ENCODE measurements at places on chromosomes 2 and 18.
A peak's percentile ranks its signal among the peaks of the same experiment; 100 is the strongest.

DNA sequence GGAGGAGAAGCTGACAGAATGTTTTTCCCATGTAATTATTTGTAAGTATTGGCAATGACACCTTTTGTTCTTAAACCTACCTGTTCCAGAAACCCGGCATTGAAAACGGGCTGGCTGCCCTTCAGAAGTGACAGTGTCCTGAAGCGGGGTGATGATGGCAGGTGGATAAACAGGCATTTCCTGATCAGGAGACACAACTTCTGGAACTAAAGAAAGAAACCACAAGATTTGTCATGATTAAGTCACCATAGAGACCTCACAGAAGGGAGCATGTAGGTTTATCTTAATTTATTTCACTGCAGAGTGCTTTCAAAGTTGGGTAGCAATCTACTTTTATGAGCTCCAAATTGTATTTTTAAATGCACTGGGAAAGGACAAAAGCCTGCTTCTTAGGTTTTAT lies 43.1 kb downstream of the TTN start:
- DNase-seq: no peak

- no peak for DNase-seq
Observed at GRCh38 chr2:23803264-23803964, 123.5 kb downstream of the ATAD2B start.

DNA sequence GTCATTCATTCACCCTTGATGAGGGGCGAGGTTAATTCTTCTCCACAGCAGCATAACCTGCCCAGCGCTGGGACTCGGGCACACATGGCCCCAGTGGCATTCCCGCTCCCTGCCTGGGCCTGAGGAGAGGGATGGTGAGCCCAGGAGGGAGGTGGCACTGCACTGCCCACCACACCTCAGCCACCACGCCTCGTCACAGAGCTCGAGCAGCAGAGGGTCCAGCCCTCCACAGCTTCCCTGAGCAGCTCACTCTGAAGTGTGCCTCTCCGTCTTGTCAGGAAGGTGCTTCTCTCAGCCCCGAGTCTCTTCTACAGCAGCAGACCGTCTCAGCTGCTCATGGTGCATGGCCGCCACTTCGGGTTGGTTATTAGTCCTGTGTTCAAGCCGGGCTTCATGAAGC lies 34.9 kb downstream of the COA5 start:
- no peak for DNase-seq

GRCh38 chr2:8004250-8004681 lies 677.6 kb upstream of the ID2 start:
- DNase-seq: peak; percentile 73

- DNase-seq: no peak
Observed at GRCh38 chr2:227592694-227593387, 5.9 kb upstream of the SCYGR2 start.
